ENCODE measurements at places on chromosomes 3 and 15.
A peak's percentile ranks its signal among the peaks of the same experiment; 100 is the strongest.

DNA sequence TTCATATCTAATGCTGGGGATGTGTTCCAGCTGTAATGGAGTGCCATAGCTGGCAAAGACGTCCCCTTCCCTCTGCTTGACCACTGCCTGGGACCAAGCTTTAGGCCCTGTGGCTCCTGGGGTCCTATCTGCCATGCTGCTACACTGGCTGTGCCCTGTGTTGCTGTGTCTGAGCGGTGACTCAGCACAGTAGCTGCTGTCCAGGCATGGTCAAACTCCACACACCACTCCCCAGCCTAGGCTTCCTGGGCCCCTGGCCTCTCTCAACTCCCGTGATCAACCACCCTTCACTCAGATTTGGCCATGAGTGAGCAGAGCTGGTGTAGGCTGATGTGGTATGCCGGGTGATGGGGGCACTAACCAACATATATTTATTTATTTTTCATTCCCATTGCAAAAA is 27.0 kb downstream of the EPHB1 start:
- DNase-seq, result no peak

- no peak for DNase-seq
Measured at GRCh38 chr3:117786349-117786748, 1076.8 kb downstream of the TUSC7 start.

DNA sequence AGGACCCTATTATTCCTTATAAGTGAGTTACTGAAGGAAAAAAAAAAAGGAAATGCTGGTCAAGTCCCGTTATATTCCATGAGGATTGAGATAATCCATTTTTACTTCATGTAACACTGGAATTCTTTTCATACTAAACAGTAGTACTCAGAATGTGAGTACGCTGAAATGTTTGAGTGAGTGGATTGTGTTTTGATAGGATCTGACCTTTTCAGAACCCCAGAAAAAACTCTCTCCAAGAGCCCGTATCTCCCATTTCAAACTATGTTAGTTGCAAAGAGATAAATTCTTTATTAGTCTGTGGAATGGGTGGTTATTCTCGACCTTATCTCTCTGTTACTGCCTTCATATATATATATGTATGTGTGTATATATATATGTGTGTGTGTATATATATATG is 2.5 kb upstream of the LPP start:
- no peak for DNase-seq

DNA sequence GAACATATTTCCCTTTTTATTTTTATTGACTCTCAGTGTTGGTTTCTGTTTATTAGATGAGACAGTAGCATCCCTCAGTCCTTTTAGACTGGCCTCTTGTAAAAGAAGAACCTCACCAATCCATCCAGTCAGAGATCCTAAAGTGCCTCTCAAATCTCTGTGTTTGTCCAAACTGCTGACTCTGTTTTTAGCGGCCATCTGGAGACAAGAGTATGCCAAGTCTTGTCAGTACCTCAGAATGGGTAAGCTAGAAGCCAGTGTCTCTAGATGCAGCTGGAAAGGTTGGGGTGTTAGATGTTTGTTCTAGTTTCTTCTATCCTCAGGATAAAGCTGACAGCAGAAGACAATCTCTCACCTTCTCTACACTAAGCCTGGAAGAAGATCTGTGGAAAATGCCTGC is 537.7 kb upstream of the ZNF385D start:
- no peak for DNase-seq

DNA sequence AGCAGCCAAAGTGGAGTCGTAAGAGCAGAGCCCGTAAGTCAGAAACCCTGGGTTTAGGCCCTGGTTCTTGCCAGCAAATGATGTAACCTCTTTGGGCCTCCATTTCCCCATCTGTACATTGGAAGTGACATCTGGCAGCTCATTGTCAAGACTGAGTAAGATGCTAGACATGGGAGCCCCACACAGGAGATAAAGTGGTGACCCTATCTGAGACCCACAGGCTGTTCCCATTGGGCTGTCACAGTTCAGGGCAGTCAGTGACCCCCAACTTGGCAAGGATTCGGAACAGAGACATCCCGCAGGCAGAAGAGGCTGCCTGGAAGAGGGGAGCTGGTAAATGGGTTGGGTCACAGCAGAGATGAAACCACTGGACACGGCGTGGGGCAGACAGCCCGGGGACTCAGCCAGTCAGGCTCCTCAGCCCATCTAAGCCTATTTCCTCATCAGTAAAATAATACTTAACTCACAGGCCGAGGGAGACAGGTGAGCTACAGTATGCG is 1.8 kb downstream of the CLN6 start:
- peak; percentile 40 for DNase-seq

GRCh38 chr3:182735672-182736071 is 57.6 kb upstream of the ATP11B start:
- no peak for DNase-seq

DNA sequence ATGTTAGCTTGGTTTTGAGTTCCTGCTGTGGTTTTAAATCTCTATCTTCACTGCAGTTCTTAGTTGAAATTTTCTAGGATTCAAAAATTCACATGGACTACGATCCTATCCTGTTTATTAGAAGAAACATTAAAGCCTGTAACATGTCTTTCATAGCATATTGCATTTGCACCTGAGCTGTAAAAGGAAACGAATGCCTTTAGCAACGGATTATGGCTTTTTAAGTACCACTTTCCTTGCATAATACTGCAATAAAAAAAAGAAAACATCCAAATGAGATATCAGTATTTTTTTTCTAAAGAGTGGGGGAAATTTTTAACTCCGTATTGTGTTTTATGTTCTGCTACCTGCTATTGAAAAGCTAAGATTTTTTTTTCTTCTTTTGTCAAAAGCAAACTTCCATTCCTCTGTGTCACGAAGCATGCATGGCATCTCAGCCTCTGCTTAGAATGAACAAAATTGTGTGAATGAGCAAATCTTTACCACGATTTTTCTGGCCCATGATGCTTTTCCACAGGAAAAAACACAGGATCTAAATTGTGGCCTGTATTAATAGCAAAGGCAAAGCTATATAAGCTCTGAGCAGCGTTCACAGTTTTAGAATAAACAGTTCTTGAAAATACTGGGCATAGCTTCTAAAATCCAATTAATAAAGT is 110.0 kb upstream of the CDIN1 start:
- no peak for DNase-seq

DNA sequence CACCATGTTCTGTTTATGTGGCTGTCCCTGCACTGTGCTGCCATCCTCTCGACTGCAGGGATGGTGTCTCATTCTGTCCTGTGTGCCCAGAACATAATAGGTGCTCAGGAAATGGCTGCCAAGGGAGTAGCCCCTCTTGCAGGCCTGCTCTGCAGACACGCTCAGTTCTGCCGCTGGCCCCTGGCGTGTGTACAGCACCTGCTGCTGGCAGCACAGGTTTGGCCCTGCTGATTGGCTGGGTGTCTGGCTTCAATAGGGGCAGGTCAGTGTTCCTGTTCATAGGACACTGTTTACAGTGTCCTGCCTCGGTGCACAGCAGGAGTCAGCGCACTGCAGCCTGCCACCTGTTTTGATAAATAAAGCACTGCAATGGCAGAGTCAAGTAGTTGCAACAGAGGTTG is 146.9 kb downstream of the DNAJB8 start:
- DNase-seq, result no peak

DNA sequence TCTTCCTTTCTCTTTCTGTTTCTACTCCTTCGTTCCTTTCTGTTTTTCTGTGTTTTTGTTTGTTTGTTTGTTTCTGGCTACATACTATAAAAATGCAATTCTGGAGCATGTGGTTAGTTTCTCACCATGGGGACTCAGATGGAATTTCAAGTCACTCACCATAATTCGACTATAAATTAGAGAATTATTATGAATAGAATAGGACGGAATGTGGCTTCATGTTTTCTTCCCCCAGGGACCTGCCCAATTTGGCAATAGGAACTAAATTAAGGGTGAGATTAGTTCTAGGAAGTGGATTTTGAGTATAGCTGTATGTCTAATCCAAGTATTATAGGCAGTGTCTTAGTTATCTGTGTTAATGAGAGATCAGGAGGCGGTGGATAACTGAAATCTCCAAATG is 96.9 kb downstream of the THSD4 start:
- no peak for DNase-seq

- no peak for DNase-seq
Measured at GRCh38 chr3:49470714-49471420, 800 bp downstream of the DAG1 start.

- no peak for DNase-seq
Measured at GRCh38 chr15:38613085-38613484, 48.5 kb upstream of the RASGRP1 start.

- DNase-seq, result no peak
Measured at GRCh38 chr15:58057559-58057958, 8.0 kb downstream of the ALDH1A2 start.

DNA sequence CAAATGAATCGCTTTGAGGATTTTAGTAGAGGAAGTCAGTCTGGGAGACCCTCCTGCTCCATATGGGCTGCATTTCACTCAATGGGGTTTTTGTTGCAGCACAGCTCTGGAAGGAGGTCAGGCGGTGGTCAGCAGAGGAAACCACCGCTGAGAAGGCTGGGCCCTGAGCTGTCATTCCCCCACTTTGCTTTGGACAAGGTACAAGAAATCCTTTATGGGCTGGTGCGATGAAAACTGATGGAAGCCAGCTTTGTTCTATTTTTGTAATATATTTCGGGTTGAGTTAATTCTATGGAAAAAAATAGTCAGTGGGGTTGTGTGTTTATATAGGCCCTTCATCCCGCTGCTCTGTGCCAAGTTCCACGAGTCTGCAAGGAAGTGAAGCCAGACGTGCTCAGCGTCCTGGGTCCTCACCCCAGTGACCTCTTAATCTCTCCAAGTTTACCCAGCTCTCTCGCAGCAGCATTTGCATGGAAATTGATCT is 157.1 kb upstream of the TMC3 start:
- DNase-seq, result no peak

DNA sequence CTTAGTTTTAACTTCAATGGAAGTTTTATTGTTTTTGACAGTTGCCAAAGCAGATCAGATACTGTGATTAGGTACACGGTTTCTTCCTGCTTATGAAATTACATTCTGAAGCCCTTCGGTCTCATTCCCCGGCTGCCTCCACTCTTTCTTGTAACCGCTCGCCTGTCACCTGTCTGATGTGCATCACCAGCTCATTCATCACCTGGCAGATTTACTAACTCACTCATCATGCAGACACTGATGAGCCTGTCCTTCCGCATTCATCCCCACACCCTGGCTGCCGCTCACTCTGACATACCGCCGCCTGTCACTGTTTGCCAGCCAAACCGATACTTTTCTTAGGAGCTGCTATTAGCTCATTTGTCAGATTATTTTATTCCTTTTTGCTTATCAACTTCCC is 82.8 kb upstream of the NSMCE3 start:
- no peak for DNase-seq

GRCh38 chr3:101377209-101377608 is 56.8 kb upstream of the IMPG2 start:
- DNase-seq, result no peak

DNA sequence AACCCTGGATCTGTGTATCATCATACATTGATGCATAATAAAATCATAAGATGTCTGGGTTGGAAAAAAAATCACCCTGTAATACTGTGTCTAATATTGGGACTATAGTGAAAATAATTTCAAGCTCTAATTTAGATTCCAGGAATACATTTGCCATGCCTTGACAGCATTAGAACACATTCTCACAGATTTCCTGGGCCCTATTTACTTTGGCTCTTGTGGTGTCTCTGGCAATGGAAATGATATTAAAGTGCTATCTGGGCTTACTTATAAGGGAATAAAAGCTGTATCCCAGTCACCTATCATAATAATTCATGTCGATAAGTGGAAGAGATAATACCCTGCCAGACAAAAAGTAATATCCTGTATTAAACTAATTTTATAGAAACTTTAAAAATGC is 472.0 kb downstream of the ZPLD1 start:
- no peak for DNase-seq

GRCh38 chr3:109440353-109440752 is 103.0 kb upstream of the DPPA4 start:
- DNase-seq, result no peak

- no peak for DNase-seq
Measured at GRCh38 chr3:179961703-179962078, 75.0 kb downstream of the PEX5L start.

DNA sequence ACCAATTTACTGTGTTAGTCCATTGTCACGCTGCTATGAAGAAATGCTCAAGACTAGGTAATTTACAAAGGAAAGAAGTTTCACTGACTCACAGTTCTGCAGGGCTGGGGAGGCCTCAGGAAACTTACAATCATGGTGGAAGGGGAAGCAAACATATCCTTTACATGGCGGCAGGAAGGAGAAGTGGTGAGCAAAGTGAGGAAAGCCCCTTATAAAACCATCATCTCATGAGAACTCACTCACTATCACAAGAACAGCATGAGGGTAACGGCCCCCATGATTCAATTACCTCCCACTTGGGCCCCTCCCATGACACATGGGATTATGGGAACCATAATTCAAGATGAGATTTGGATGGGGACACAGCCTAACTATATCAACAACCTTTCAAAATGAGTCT is 20.2 kb downstream of the USF3 start:
- no peak for DNase-seq

DNA sequence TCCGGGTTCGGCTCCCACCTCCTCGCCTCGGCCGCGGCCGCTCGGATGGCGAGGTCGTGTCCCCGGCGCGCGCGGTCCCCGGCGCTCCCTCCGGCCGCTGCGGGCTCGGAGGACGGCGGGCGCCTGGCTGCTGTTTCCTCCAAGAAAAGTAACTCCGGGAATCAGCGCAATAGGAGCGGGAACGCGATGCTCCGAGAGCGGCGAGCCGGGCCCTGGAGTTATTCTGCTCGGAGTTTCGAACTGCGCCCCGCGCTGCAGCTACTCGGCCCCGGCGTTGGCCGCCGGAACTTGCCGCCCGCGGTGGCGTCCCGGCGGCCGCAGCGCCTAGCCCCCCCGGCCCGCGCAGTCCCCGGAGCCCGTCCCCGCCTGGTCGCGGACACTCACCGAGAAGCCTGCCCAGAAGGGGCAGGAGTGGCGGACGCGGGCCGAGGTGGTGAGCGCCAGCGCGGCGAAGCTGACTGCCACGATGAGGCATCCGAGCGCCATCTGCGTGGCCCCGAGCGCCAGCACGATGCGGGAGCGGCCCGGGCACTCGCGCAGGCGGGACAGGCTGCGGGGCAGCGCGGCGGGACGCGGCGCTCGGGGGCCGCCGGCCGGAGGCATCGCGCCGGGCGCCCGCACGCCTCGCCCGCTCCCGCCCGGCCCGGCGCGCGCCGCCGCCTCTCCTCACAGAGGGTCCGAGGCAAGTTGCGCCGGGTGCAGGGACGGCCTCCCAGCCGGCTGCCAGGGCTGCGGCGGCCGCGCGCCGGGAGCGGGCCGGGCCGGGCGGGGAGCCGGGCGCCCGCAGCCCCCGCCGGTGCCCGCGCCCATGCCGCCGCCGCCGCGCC is 251.9 kb downstream of the TJP1 start:
- no peak for DNase-seq

DNA sequence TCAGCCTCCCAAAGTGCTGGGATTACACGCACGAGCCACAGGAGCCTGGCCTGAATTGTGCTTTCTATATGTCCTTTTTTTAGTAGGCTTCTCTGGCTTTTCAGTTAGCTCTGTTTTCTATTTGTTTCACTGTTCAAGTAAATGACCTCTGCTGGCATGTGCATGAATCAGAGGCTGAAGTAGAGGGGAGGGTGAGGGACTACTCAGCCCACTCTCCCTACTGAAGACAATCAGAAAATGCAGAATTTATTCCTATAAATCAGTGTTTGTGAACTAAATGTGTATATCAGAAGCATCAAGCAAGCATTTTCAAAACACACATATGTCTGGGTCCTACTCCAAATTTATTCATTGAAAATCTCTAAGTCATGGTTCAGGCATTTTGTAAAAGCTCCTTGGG is 45.0 kb downstream of the ZMAT3 start:
- no peak for DNase-seq
